CD4-positive, alpha-beta T cell treated with Interleukin-6 at 100 ng/mL for 8 hours (primary cell): ENCODE measurements at places on chromosomes 4 and X.

DNA sequence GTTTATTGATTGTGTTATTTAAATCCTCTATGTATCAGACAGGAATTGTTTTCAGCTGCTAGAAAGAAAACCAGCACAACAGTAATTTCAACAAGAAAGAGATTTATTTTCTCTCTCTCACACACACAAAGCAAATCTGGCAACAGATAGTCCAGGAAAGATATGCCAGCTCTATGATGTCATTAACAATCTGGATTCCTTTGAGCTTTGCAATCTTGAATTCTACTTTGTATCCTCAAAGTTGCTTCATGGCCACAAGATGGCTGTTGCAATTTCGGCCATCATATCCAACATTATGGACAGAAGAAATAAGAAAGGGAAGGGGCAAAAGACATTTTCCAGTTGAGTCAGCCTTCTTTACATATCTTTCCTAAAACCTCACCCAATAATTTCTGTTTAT lies 19.8 kb upstream of the FMR1 start:
- no peak for DNase-seq

DNA sequence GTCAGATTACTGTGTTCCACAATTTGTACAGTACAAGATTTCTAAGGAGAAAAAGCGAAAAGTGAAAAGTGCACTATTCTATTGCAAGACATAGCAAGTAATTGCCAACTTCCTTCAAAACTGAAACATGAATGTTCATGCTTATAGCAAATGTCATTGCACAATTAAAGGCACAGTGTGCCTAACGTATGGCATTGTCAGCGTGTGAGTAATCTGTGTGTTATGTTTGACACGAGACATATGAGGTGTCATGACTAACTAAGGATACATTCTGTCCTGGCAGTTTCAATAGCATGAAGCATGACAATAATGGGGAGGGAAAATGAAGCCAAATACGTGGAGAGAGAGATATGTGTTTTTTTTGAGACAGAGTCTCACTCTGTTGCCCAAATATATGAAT lies 33.6 kb upstream of the TBC1D9 start:
- no peak for DNase-seq

- no peak for DNase-seq
Measured at GRCh38 chr4:148429206-148429605, 13.0 kb downstream of the NR3C2 start.

GRCh38 chr4:25884031-25884782 lies 21.4 kb upstream of the SEL1L3 start:
- DNase-seq: no peak

DNA sequence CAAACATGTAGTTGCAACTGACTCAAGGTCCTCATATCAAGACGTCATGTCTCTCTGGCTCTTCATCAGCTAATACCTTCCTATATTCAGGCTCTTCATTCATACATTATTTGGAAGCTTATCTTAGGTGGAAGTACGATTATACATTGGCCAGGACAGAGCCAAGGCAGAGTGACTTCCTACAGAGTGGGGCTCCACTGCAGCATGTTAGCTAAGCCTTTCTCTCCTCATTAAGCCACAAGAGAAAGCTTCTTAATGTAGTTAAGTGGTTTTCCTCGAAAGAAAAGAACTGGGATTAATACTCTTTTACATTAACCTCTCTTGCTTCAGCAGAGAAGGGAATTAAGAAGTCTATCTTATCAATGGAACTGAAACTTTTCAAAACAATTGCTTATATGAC lies 15.0 kb downstream of the C4orf33 start:
- no peak for DNase-seq

DNA sequence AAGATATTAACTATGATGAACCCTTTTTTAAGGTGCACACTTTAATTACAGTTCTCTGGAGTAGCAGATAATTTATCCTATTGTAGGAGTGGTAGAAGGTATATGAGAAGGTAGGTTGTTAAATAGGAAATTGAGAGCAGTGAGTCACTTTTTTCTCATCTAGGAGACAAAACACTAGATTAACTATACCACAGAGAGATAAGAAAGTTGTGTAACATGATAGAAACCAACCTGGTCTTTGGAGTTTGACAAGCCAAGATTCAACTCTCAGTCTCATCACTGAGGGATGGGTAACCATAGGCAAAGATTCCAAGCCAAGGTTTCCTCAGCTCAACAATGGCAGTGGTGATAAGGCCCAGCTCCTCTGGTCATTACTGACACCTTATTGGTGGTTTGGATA lies 104.0 kb downstream of the MAD2L1 start:
- DNase-seq: no peak

- no peak for DNase-seq
Measured at GRCh38 chr4:127642169-127642568, 9.4 kb downstream of the INTU start.

DNA sequence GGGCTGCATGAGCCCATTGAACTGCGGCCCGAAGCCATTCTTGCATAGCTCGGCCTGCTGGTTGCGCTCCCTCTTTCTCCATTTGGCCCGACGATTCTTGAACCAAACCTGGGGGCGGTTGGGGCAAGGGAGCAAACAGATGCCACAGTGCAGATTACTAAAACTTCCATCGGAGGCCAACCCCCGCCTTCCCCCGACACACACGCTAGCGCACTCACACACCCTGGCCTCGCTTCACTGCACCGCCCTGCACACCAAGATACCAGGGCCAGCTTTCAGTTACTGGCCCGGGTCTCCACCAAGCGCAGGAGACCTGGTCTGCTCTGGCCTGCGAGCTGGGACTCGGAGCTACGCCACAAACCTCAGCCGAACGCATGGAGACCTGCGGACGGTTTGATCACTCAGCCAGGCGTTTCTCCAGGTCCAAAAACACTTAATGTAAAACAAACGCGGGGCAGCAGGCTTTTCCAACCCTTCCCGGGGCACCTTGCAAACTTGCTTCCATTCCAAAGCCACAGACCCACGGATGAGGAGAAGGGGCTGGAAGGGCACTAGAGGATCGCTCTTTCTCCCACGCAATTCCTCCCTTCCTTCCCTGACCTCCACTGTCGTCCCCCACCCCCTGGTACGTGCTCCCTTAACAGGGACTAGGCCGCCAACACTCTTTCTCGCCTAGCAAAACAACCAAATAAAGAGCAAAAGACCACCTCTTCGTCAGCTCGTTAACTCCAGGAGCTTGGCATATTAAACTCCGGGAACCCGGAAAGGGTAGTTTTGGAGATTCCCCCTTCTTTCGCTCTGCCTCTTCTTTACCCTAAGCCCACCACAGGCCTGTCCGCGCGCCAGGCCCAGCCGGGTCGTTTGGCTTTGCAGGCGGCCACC lies 4.1 kb downstream of the PITX2 start:
- DNase-seq: no peak

GRCh38 chr4:81146466-81146865 lies 68.6 kb downstream of the PRKG2 start:
- no peak for DNase-seq

GRCh38 chrX:19743386-19743785 lies 144.0 kb downstream of the SH3KBP1 start:
- DNase-seq: no peak

GRCh38 chr4:183254162-183254561 lies 65.9 kb downstream of the CLDN22 start:
- no peak for DNase-seq

DNA sequence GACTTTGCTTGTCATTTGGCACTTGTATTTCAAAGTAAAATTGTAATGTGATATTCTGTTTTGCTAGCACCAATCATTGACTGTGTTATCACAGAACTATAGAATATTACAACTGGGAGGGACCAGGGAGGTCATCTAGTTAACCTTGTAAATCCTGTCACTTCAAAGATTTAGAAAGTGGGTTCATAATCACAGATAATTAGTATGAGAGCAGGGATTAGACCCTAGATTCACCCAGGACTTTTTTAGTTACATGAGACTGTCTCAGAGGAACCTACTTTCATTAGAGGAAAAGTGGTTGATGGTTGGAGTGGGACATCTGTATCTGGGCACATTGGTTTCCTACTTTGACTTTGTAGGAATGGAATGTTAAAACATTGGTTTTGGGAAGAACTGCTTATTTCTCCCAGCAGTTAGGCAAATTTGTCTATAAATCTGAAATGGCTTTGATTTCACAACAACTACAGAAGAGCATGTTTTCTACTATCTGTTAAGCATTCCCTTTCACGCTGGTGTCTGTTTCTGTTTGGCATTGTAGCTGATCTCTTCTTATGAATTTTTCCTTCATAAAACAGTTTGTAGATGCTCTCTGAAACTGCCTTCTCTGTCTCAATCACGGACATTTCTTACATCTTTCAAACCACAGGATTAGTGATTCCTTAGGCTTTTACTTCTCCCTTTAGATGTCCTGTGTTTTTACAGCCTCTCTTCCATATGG lies 144.1 kb downstream of the DIPK2B start:
- no peak for DNase-seq

DNA sequence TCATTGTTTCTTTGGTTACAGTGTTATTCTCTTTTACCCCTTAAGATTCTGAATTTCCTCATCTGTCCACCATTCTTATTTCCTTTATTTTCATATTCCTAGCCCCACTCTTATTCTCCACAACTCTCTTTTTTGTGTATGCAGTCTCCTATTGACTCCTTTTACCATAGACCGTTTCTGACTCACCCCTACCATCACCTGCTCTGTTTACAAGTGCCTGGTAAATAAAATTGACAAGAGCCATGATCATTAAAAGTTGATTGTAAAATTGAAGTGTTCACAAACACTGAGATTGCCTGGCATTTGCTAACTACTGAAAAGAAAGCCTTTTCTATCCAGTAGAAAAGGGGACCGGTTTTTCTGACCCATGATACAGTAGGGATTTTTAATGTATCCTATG lies 54.4 kb downstream of the MRPL1 start:
- no peak for DNase-seq

GRCh38 chr4:73707269-73707875 lies 33.0 kb upstream of the CXCL8 start:
- no peak for DNase-seq

DNA sequence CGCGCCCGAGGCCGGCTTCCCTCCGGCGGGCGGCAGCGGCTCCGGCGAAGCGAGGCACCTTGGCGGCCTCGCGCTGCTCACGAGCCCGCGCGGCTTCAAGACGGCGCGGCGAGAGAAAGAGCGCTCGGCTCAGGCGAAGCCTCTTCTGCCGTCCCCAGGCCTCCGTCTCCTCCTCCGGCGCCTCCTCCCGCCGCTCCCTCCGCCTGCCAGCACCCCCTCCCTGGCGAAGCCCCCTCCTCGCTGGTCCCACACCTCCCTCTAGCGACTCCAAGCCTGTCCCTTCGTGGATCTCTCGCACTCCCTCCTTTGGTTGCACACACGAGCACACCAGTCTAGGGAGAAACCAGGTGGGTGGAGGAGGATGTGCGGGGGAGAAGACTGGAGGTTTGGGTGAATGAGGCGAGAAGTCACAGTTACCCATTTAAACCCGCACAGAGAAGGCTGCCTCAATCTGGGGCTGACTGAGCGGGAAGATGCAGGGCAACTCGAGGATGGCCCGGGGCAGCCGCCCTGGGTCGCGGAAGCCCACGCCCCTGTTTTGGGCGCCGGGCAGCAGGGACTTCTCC lies at the start of gene CAMK2D:
Gene CAMK2D (minus strand): TSS at position 119 of the 566 bp plus-strand sequence. CDS start 670 bp downstream, outside the sequence.
- peak; percentile 85 for DNase-seq

DNA sequence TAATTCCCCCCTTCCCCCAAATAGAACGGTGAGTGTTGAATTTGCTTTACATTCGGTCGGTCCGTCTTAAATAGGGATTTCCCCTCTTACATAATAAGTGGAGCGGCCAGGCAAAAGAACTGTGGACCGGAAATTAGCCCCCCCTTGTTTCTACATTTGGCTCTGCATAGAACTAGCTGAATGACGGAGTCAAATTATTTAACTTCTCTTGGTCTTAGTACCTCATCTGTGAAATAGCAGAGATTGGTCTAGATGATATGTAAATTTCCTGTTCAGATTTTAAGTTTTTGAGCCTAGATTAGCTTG lies 1.3 kb downstream of the SPATA18 start:
- DNase-seq: no peak

DNA sequence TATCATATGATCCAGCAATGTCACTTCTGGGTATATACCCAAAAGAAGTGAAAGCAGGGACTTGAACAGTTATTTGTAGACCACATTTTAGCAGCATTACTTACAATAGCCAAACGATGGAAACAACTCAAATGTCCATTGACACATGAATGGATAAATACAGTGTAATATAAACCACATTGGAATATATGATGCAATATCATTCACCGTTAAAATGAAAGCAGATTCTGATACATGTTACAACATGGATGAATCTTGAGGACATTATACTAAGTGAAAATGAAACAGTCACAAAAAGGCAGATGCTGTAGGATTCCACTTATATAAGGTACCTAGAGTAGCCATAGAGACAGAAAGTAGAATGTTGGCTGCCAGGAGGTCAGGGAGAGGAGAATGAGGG lies 130.5 kb upstream of the SMAD1 start:
- no peak for DNase-seq

DNA sequence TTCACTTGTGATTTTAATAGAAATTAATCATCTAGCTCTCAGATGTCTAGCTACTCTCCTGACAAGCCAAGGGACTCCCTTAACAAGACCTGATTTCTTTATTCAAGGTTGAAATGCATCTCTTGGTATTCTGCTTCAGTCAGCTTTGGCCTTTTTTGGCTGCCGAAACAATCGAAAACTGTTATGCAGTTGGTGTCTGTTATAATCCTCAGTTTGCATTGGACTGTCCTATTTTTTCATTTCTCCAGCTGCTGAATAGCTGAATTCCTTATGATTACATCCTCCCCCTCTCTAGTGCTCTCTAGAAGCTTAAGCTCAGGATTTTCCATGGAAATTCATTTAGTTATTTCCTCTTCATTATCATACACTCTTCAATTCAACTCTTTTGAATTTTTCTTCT lies 177.2 kb downstream of the TRIML1 start:
- DNase-seq: no peak

DNA sequence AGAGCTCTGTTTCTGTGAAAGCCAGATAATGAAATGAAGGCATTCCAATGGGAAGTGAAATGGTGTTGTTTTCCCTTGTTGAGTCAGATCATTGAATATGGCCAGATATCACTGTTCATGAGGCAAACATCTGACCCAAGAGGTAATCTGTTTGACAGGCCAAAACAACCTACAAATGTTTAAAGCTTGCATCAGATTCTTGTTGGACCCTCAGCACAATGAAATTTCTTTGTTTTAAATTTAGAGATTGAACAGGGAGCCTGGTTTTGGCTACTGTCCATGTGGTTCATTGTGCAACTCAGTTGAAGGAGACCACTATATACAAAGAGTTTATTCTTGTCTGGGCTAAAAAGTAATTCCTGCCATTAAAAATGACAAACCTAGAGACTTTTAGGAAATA lies 159.1 kb downstream of the AFF2 start:
- no peak for DNase-seq

DNA sequence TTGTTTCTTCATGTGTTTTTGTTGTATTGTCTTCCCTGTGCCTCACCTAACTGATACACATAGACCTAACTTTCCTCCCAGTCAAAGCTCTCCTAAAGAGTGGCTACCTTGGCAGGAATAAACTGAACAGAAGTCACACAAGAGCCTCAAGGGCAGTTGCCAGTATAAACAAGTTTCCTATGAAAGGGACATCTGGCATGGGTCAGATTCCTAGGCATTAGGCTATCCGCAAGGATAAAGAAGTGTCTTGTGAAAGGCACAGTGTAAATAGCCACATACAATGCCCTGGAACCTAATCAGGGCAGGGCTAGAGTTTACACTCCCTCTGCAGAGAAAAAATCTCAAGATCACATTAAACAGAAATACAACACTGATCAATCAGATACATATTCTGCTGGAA lies 220.8 kb downstream of the SPANXN3 start:
- DNase-seq: no peak

- DNase-seq: no peak
Measured at GRCh38 chr4:123462007-123462406, 65.4 kb downstream of the SPRY1 start.

GRCh38 chr4:47462799-47463234 lies 685 bp downstream of the COMMD8 start:
- no peak for DNase-seq
